CD4-positive, alpha-beta T cell (primary cell): ENCODE measurements at places on chromosomes 3 and 15. TPM values are rescaled to one million over a fixed set of nuclear protein-coding genes. Genes with fewer than 3 reads are reported as not detected.
A peak's percentile ranks its signal among the peaks of the same experiment; 100 is the strongest.

Gene SNURF
- 44.0 TPM for total RNA-seq

Gene SI
- not detected for total RNA-seq

Gene HRH1
- total RNA-seq: not detected

Gene SLC2A2
- total RNA-seq: not detected

Gene ALDH1A3
- not detected for total RNA-seq

Gene MORC1
- not detected for total RNA-seq

Gene GP9
- total RNA-seq: not detected

Gene RPLP1
- total RNA-seq: 2,527 TPM

Gene GNB4
- 0.41 TPM for total RNA-seq

Gene KY
- not detected for total RNA-seq

Gene HHLA2
- 0.36 TPM for total RNA-seq

Gene RAD51
- total RNA-seq: 1.5 TPM

Gene FANCD2OS
- total RNA-seq: not detected

Gene TIMP4
- total RNA-seq: not detected

Gene IQCF5
- not detected for total RNA-seq

Gene CHAC1
- total RNA-seq: 0.42 TPM

- no peak for DNase-seq
These were observed 622 bp upstream of the PLSCR1 start for GRCh38 chr3:146544929-146545528.

DNA sequence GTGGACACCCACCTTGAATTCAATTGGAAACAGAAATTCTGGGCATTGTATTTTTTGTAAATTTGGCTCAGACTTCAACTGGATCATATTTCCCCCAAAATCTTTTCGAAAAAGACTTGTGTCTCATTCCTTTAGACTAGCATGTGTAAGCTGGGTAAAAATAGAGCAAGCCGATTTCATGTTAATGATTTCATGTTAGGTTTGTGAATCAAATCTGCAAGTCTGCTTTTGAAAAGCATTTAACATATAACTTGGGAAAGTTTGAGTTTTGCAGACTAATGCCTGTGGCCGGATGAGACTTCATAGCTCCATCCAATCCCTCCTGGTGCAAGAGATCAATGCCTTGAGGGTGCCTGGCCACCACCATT is 64.5 kb downstream of the FLNB start:
- no peak for DNase-seq

DNA sequence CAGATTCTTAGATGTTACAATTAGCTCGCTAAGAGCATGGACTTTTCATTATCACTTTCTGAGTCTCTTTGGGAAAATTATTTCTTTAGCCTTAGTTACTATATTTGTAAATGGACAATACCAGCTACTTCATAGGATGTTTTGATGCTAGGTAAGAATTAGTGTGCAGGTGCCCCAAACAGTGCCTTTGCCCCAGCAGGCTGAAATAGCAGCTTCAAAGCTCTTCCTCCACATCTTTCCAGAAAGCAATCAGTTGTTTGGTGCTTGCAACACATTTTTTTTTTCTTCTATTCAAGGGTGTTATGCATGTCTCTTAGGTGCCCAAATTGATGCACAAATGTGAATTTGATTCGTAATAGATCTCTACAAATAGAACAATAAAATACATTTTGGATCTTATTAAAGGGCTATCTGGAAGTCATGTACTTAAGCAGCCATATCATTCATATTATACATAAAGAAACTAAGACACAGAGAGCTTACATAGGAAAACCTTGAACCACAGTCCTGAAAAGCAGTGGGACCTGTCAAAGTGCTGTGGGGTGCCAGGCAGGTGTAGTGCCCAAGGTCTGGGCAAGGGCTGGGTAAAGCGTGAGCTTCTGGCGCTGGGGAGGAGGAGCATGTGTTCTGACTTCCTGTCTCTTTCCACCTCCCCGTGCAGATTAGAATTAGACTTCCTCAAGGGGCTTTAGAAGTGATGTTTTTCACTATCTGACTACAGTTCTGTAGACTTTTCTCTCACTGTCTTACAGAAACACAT is 62.9 kb downstream of the FNDC3B start:
- peak; percentile 35 for DNase-seq

GRCh38 chr3:20023623-20024405 is 11.8 kb upstream of the PP2D1 start:
- DNase-seq: no peak

DNA sequence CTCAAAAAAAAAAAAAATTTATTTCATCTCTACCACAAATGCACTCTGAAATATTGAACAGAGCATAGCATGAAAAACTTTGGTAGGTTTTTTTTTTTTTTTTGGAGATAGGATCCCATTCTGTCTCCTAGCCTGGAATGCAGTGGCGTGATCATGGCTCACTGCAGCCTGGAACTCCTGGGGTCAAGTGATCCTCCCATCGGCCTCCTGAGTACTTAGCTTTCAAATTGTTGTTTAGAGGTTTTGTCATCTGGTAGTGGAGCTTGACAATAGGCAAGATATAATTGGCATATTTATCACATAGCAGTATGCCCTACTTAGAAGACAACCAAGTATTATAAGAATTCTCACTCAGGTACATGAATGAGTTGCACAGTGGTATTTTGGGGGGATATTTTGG is 234.2 kb upstream of the ST8SIA2 start:
- no peak for DNase-seq

DNA sequence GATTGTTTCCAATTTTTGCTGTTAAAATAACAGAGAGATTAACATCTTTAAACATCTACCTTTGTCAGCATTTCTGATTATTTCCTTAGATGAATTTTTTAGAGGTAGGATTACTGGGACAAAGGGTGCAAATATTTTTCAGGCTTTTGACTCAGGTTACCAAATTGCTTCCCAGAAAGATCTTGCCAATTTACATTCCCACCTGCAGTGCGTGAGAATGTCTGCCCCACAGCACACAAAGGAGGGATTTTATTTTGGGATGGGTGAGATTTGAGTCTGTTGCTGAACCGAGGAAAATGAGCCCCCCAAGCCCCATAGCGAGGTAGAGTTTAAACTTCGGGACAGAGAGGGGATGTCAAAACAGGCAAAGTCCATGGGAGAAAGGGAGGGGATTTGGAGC is 25.9 kb upstream of the RNU6-1 start:
- no peak for DNase-seq

DNA sequence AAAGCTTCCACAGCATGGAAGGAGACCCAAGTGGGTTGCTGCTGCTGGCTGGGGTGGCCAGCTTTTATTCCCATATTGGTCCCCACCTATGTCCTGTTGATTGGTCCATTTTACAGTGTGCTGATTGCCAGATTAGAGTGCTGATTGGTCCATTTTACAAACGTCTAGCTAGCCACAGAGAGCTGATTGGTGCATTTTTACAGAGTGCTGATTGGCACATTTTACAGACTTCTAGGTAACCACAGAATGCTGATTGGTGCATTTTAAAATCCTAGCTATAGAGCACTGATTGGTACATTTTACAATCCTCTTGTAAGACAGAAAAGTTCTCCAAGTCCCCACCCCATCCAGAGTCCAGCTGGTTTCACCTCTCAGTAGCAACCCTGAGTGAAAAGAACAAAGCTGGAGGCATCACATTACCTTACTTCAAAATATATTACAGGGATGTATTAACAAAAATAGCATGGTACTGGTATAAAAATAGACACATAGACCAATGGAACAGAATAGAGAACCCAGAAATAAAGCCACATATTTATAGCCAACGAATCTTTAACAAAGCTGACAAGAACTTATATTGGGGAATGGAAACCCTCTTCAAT is 7.5 kb upstream of the ACVR2B start:
- no peak for DNase-seq

DNA sequence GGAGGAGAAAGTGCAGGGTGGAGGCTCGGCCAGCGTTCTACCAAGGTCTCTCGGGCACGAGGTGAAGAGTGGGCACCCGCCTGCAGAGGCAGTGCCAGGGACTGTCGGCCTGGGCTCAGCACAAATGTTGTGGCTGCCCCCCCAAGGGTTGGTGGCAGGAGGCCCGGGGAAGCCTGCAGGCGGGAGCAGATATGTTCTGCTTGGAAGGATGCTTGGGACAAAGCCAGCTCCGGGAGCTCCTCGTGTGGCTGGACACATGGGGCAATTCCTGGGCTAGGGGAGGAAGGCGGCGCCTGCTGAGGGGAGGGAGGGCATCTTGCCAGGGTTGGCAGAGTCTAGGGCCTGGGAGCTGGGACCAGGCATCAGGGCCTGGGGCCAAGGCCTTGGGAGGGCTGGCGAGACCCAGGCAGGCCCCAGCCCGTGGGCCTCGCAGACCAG is 30.4 kb upstream of the FBLN2 start:
- DNase-seq: no peak

DNA sequence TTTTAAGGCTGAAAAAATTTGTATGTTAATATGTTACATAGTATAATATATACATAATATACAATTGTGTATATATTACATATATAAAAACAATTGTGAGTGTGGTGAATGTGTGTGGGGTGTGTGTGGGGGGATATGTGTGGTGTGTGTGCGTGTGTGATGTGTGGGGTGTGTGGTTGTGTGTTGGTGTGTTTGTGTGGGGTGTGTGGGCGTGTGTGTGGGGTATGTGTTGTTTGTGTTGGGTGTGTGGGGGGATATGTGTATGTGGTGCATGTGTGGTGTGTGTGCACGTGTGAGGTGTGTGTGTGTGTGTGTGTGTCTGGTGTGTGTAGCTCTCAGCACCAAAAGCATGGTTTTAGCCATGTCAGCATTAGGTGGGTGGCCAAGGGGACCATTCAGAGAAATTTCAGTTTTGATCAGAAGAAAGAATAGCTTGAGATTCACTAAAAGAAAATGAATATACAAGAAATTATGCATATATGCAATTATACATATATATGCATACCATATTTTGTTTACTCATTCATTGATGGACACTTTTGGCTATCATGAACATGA is 118.9 kb downstream of the ALDH1A2 start:
- DNase-seq: no peak

GRCh38 chr3:48429960-48430707 is at the start of gene PLXNB1:
Gene PLXNB1 (minus strand): TSS chr3:48430086. CDS start chr3:48424611, 5,475 bp downstream.
- no peak for DNase-seq

DNA sequence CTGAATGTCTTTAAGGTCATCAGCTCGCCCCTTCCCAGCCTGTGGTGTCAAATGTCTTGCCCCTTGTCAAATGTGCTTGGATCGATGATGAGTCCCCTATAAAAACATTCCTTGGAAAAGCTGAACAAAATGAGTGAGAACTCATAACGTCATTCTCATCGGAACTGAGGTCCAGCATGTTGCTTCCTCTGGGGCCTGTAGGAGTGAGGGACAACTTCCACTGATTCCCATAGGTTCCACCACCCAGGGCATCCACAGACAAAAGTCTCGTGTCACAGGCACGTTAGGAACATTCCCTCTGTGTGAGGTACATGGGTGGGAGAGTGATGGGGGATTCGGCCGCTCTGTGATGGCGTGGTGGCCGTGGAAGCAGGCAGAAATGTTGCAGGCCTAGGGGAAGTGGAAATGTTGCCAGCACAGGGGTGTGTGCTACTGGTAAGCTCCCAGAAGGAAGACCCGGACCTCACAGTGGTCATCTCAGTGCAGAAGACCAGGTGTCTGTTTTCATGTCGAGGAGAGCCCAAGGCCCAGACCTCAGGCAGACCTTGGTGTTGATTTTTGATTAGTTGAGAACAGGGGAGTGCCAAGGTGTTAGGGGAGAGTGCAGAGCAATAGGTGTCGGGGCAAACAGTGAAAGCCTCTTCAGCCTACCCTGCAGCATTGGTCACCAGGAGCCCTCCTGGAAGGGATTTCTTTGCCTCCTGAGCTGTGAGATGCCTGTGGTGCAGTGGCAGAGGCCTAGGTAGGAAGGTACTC is 96.8 kb downstream of the SNRPN start:
- DNase-seq: no peak

DNA sequence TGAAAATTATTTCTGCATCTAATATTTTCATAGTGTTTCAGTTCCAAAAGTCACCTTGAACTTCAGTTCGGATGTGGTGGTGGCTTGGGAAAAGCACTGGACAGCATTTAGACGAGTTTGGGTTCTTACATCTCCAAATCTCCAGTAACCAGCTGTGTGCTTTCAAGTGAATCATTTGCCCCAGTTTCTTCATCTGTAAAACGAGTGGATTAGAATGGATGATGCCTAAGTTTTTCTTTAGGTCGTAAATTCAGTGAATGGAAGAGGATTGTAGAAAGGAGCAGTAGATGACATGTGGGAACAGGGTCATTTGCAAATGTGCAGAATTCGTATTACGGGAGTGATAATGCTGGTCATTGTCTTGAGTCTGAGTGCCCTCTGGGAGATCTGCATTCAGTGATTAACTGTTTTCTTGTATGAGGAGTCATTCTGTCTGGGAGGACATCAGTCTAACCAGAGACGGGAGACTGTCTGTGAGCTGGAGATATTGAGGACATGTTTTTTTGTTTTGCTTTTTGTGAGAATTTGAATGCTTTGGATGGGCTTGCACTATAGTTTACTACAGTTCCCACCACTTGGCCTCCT is 641.6 kb upstream of the TBL1XR1 start:
- no peak for DNase-seq

DNA sequence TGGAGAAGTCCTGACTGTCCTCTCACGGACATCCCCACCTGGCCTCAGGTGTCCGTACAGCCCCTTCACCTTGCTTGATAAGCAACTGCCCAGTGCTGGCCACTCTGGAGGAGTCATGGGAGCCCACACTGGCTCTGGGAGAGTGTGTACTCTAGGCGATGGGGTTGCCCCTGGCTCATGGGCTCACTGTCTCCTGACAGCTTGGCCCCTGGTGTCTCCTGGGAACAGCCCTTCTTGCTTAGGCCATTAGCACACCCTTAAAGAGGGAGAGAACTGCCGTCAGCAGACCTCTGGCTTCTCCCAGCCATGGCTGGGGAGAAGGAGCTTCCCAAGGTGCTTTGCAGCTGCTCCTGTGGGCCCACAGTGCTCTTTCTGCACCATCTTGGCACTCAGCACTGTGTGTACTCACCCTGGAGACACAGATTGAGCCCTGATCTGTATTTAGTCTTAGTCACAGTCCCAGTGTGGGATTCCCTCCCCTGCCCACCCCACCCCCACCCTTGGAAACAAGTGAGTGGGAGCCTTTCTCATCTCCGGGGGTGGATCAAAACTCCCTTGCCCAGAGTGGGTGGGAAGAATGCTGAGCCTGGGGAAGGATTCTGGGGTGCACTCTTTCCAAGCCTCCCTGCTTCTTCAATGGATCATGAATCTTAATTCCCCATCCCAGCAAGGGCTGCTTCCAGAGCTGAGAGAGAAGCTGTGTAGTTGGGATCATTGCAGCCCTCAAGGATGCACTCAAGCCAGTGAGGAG is 83.5 kb upstream of the ADPGK start:
- no peak for DNase-seq

- DNase-seq: no peak
These were observed 649.2 kb downstream of the ZPLD1 start for GRCh38 chr3:103083848-103084631.

- DNase-seq: no peak
These were observed 120.7 kb upstream of the TOPAZ1 start for GRCh38 chr3:44120721-44121582.

DNA sequence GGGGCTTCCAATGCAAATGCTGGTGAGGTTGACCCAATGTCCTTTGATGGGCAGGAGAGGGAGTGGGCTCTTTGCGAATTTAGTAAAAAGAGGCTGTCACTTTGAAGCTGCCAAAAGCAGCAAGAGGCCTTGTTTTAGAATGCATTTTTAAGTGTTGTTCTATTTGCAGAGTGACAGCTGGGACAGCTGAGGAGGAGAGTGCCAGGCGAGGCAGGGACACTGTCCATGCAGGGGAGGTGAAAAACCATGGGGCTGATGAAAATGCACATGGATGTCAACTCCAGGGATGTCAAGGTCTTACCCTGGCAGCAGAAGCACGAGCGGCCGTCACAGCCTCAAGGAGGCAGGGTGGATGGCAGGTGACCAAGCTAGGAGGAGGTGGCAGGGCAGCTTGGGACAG is 279.8 kb downstream of the ADAMTS17 start:
- no peak for DNase-seq
